ENCODE measurements at places on chromosomes 16 and 17. TPM values are rescaled to one million over a fixed set of nuclear protein-coding genes. Genes with fewer than 3 reads are reported as not detected.

GRCh38 chr17:42541041-42541833, 5.2 kb downstream of the NAGLU start:
- no peak overlapping the region for H3K27ac ChIP-seq
- H3K4me1 ChIP-seq: peaks cover 18% of the 10 kb centered on the region
- DNase-seq: no peak

GRCh38 chr17:41333836-41334235, 16.8 kb downstream of the KRT33A start:
- no peak overlapping the region for H3K4me3 ChIP-seq
- H3K4me1 ChIP-seq: no peaks in the 10 kb centered on the region
- H3K27ac ChIP-seq: no peak overlapping the region
- no peak for DNase-seq
- H3K27me3 ChIP-seq: no peaks in the 10 kb centered on the region

DNA sequence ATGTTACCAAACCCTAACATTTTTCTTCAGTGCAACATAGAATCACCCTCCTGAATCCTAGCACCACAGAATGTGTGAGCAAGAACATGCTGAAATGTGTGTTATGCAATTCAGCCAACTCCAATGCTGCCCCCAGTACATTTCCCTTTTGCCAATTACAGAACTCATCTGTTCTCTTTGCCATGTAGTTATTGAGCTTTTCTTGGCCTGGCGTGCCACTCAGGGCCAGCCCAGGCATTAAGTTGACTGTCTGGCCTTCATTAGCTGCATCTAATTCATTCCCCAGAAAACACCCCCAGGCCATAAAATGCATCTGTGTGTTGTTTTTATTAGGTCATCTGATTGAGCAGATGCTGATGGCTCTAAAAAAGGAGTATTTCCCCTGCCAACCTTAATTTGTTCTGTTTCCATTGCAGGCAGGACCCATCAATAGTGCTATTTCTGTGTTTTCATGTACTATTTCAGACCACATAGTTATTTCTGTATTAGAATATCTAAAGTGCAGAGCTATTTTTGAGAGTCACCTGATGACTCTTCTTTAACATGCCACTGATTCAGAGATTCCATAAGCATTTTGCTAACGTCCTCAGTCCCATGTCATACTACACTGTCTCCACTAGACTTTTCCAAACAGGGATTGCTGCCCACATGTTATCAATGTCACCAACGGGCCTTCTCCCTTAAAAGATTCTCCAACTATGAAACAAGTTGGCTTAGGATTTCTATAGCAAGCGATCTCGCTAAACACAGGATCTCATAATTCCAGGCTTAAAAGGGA, 969.7 kb downstream of the CDH11 start:
- H3K27ac ChIP-seq: no peak overlapping the region
- H3K4me3 ChIP-seq: no peak overlapping the region
- H3K4me1 ChIP-seq: no peaks in the 10 kb centered on the region
- H3K36me3 ChIP-seq: no peaks in the 10 kb centered on the region
- no peaks in the 10 kb centered on the region for H3K27me3 ChIP-seq

The CA5A gene
- not detected for total RNA-seq

The COL1A1 gene
- total RNA-seq: 185 TPM

All from tibial nerve (tissue), 4 donors.